Right ventricle myocardium superior (tissue), 1 donor: ENCODE measurements at places on chromosomes 16 and 17.

GRCh38 chr17:68347380-68347779, 56.1 kb downstream of the ARSG start:
- DNase-seq, result no peak

- DNase-seq, result no peak
These were observed 20.3 kb downstream of the GGA3 start for GRCh38 chr17:75241143-75241430.

DNA sequence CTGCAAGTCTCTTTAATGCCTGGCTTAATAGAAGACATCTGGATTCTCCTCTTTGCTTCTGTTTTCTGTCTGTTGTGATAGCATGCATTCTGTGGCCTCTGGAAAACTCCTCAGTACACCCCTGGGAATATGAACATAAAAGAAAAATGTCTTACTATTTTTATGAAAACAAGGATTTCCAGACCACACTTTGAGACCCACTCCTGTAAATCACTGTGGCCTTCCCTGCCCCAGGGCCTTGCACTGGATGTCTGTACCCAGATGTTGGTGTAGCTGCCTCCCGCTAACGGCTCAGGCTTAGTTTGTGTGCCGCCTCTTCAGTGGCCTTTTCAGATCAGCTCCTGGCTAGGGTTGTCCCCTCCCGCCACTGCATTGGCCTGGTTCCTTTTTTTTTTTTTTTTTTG, 126.6 kb downstream of the SOCS1 start:
- no peak for DNase-seq

GRCh38 chr17:60087882-60088669, 9.4 kb upstream of the HEATR6 start:
- no peak for DNase-seq

DNA sequence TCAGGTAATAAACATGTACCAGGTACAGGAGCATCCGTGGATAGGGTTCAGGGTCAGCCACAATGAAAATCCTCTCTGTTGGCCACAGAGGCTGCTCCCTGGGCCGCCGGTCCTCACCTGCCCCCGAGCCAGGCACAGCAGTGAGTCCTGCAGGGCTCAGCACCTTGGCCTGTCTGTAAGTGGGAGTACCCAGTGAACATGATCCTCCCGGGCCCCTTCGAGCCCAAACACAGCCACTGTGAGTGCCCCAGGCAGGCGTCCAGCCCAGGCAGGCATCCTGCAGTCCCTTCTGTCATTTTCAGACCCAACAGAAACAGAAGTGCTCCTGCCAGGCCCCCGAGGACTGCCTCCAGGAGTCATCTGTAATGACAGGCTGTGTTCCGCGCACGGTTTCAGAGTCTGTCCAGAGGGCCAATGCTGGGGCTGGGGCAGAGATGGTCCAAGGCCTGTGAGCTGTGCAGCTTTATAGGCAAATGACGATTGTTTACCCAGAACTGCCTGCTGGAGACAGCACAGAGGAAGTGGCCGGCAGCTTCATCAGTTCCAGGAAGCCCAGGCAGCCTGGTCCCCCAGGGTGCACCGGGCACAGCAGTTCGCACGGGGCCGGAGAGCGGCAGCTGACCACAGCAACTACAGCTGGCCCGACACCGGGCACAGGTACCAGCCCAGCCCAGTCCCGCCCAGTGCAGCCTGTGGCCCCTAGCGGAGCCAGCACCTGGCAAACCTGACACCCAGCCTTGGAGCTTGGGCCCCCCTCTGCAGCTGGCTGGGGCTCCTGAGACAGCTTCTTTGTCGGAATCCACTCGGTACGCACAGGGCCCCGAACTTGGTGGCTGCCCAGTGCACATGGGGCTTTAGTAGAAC, 13.2 kb downstream of the SLC7A5 start:
- DNase-seq, result peak; percentile 82

- DNase-seq, result no peak
These were observed 20.7 kb upstream of the PRM1 start for GRCh38 chr16:11301645-11302501.

DNA sequence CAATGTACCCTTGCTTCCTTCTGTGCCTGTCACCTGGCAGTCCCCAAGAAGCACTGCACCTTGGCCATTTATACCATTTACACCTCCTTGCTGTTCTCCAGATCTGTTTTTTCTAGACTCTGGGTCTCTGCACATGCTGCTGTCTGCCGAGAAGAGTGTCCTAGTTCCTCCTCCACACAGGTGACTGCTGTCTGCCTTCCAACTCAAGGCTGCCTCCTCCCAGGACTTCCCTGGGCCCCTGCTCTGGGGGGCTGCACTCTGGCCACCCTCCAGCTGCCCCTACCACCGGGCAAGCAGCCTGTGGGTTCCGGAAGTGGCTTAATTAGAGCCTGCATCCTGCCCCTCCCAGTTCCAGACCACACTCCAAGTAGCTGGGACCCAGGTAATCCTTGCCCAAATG, 5.7 kb upstream of the LIMD2 start:
- no peak for DNase-seq

DNA sequence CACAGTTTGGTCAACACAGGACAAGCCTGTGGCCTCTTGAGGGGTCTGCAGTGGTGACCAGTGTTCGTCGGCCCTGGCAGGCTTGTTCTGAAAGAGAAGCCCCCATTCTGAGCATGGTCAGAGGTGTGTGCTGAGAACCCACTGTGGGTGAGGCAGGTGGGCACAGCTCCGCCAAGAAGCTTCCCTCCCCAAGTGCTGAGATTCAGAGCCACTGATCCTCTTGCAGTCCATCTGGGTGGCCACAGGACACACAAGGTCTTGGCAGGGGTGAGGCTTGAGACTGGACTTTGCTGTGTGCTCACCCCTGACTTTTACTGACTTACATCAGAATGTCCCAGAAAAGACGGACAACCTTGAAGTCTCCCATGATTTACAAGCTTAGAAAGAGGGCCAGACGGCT, 18.7 kb downstream of the MPRIP start:
- DNase-seq, result no peak

DNA sequence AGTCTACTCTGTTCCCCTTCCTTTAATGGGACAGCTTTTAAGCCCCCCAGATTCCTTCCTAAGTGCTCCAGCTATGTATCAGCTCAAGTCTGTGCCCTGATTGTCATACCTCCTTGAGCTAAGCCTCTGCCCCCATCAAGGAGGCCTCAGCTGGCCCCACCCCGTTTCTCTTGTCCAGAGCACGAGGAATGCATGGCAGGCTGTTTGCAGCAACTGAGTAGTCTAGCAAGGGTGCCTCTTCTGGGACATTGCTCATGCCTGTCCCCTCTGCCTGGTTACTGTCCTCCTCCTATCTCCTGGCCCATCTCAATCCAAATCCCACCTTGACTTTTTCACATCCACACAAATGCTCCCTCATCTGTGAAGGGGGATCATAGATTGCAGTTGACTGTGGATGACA, 27.8 kb upstream of the TMEM220 start:
- DNase-seq, result no peak

GRCh38 chr17:1467898-1468492, 12.0 kb upstream of the CRK start:
- peak; percentile 71 for DNase-seq

- DNase-seq, result no peak
These were observed 127.9 kb downstream of the IRX5 start for GRCh38 chr16:55058576-55058975.
